ENCODE measurements at places on chromosomes 4 and X. TPM values are rescaled to one million over a fixed set of nuclear protein-coding genes. Genes with fewer than 3 reads are reported as not detected.

Gene CC2D2A
- total RNA-seq = 3.3 TPM

Gene CCKAR
- 0.09 TPM for total RNA-seq

DNA sequence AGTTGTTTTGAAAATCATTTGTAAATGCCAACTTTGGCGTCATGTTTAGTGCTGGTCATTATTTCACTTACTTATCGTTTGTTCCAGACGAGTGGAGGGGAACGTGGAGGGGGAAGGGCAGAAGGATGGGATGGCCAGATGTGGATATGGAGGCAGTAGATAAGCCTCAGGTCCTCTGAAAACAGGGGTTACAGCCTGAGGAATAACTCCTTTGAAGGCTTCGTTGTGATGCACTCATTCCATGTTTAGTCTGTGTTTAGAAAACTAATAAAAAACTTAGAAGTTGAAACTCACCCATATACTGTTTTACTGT, 1.1 kb downstream of the MOB1B start:
- DNase-seq = no peak

DNA sequence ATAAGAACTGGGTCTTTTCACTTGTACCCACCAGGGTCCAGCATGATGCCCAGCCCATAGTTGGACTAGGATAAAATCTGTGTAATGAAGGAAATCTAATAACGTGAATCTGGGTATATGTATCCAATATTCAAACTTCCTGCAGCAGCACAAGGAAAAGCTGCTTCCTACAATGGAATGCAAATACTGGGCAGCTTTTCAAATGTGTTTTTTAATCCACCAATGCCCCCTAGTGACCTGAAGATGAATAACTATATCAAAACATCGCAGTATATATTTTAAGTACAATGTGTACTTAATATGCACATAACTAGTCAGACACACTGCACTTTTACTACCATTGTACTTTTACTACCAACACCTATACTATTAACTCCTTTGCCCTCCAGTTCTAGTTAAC, 5.3 kb downstream of the APOO start:
- peak; percentile 43 for DNase-seq

GRCh38 chr4:77022560-77023179, 53.1 kb downstream of the CCNI start:
- DNase-seq = no peak

GRCh38 chr4:42658261-42658660, 1.4 kb upstream of the ATP8A1 start:
- no peak for DNase-seq

DNA sequence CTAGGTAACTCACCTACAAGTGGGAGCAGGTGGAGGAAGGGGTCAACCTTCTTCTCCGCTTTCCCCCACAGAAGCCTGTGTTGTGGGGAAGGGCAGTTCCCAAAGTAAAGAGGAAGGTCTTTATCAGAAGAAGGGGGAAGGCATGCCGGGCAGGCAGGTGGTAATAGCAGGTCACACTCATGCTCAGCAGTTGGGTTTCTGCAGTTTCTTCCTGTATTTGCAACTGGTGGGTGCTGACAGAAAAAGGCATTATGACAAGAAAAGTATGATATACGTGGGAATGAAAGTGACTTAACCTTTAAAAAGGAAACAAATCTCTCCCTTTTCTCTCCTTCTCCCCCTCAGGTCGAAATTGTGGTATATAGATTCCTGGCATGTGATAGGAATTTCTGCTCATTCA, 3.7 kb downstream of the MTMR1 start:
- DNase-seq = no peak

GRCh38 chr4:123415977-123416376, 19.4 kb downstream of the SPRY1 start:
- peak; percentile 62 for DNase-seq

Measured in thymus (tissue), 14 donors.